Heart right ventricle (tissue), 16 donors: ENCODE measurements at places on chromosomes 4 and X.

DNA sequence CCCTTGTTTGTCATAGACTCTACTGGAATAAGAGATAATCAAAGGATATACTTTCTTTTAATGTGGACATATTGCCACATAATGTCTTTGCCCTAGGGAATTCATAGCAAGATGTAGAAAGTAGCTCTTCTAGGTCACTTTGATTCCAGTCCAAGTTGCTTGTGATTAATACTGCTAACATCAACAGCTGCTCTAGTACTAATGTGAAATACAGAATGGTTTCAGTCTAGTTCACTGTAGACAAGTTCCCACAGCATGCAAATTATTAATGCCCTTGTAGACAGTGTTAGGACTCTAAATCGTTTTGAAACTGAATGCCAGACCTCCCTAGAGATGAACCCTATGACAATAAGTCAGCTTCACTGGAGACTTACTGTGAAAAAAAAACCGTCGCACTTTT is 494.6 kb upstream of the ATOH1 start:
- no peak for DNase-seq

GRCh38 chr4:181364504-181364903 is 878.7 kb upstream of the TENM3 start:
- no peak for DNase-seq

DNA sequence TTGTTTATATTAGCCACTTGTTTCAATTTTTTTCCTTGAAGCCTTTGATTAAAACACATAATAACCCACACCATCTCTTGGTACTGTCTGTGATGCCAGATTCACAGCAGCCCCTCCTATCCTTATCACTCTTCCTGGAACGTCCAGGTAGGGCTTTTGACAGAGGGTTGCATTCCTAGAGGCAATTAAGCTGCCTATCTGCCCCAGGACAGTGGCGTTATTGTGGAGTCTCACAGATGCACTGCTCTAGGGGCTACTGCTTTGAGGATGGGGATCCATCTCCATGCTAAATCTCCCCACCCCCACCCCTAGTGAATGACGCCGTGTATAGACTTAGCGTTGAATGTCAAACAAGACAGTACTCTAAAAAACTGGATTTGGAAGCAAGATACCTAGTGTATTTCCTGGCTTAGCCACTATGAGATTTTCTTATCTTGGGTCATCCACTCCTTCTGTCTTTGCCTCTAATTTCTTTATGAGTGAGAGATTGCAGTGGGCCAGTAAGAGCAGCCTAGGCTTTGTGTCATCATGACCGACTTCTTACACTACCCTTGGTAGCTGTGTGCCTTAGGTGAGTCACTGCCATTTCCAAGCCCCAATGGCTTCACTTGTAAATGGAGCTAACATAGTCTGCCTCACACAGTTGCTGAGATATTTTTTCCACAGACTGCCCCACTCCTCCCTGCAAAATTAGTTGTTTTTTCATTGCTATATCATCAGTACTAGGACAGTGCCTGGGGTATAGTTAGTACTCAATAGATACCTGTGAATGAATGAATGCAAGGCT is 90.9 kb downstream of the EGF start:
- no peak for DNase-seq

DNA sequence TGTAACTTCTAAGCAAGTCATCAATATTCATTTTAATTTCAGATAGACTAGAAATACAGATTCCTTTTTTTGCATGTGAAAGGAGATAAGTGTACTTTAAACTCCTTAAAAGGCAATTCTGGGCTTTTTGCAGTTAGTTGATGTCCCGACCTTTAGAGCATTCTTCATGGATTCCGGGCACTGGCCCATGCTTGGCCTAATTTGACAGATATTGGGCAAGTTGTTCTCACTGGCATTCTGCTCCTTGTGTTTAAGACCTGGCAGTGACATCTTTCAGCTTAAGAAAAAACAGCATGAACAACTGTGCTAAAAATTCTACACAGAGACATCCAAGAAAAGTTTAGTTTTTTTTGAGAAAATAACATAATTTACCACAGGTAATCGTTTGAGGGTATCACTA is 1037.2 kb downstream of the PCDH18 start:
- DNase-seq: no peak

DNA sequence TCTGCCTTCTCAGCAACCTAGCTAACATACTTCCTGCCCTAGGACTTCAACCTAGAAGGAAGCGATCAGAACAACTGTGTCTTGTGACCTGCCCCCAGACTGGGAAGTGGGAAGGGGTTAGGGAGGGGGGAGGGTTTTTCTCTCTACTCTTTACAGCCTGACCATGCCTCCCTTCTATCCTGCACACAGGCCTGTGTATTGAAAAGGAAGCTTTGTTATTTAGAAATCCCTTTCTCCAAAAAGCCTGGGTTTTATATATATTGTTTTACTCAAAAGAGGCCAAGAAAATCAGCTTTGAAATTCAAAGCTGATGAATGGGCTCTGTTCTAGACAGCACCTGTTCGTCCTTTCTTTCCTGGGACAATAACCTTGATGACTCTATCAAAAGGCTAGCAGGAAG is 35.2 kb upstream of the SMS start:
- no peak for DNase-seq

DNA sequence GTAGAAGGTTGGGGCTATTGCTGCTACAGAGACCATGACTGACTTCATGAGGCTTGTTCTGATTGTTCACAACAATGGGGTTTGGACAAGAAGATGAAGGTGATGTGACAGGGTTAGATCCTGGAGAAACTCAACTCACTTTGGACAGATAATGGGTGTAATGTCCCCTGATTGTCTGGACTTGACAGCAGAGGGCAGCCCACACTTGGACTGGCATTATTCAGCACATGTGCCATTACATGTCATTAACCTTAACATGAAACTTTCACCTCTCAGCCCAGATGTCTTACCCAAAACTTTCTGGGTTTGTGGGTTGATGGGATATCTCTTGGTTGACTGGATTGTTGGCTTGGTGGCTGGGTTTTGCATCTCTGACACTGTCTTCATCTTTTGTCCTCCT is 101.5 kb downstream of the MXRA5 start:
- no peak for DNase-seq

GRCh38 chr4:23476515-23477090 is 413.2 kb downstream of the PPARGC1A start:
- DNase-seq: no peak

DNA sequence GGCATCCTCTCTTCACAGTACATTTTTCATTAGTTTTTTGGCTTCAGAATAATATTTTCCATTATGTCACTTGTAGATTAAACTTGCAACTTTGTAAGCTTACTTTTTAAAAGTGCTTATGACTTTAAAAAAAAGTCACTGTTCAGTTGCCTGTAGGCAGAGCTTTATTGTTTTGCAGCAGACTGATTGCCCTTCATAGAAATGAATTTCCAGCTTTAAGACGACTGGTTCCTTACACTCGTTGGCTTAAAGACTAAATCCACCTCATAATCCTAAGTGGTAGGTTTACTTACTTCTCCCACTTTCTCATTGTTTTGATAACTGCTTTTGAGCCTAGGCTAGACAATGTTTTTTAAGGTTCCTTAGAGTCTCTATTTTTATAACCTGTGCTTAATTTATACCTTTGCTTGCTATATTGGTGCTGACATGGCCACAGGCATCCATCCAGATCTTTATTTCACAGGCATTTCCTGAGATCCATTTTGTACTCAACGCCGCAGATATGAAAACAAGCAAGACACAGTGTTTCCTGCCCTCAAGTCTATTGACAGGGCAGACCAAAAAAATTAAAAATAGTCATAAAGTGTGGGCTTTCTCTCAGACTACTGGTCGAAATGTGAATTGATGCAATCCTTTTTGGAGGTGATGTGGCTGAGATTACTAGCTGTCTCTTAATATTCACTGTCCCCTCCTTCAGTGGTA is 12.6 kb upstream of the IL13RA2 start:
- DNase-seq: peak; percentile 6

GRCh38 chrX:150205011-150205410 is 158.1 kb upstream of the MAMLD1 start:
- no peak for DNase-seq

GRCh38 chrX:136200466-136200865 is 50.7 kb downstream of the MAP7D3 start:
- DNase-seq: no peak

DNA sequence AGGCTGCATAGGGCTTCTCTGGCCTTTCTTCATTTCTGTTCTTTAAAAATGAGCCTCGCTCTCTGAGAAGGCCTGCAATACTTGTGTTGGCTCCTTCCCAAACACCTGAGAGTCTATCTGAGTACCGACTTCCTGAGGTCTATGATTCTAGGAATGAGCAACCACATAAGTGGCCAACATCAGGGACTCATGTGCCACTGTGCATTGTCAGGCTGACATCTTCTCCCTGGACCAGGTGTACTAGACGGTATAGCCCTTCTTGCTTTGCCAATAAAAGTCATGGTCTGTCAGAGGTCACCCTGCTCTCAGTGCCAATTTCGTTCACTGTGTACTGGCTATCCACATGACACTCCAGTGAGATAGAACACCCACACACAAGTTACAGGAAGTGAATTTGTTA is 67.4 kb upstream of the EPHA5 start:
- no peak for DNase-seq

GRCh38 chrX:153459986-153460385 is 10.4 kb downstream of the HAUS7 start:
- DNase-seq: no peak

DNA sequence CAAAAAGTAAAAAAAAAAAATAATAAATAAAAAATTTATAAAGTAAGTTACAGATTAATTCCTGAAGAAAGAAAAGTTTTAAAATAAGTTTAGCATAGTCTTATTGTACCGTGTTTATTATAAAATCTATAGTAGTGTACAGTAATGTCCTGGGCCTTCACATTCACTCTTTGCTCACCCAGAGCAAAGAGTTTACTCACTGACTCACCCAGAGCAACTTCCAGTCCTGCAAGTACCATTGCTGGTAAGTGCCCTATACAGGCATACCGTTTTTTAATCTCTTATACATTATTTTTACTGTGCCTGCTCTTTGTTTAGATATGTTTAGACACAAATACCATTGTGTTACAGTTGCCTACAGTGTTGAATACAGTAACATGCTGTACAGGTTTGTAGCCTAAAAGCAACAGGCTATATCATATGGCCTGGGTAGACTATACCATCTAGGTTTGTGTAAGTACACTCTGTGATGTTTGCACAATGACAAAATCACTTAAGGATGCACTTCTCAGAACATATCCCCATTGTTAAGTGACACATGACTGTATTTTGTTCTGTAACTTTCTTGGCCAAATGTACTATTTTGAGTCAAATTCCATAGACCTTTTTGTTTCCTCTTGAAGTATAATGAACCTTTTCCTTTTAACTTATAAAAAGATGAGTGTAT is 199.0 kb upstream of the NUDT6 start:
- no peak for DNase-seq

GRCh38 chr4:186351668-186352194 is 85.7 kb downstream of the F11 start:
- no peak for DNase-seq

GRCh38 chr4:147794787-147795413 is 63.0 kb downstream of the ARHGAP10 start:
- no peak for DNase-seq

DNA sequence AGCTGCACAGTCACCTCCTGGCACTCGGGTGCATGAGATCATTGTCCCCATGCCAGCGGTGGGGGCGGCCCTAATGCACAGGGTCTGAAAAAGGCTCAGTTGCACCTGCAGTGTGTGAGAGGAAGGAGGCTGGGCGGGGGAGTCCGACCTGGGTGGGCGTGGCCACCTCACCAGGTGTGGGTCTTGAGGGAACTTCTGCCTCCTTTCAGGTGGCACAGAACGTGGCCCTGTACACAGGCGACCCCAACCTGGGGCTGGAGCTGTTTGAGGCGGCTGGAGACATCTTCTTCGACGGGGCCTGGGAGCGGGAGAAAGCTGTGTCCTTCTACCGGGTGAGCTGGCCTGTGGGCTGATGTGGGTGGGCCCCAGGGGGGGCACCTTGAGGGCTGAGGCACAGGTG is 34.3 kb upstream of the HTRA3 start:
- no peak for DNase-seq

- no peak for DNase-seq
Observed at GRCh38 chrX:23936180-23936579, 28.4 kb downstream of the CXorf58 start.

DNA sequence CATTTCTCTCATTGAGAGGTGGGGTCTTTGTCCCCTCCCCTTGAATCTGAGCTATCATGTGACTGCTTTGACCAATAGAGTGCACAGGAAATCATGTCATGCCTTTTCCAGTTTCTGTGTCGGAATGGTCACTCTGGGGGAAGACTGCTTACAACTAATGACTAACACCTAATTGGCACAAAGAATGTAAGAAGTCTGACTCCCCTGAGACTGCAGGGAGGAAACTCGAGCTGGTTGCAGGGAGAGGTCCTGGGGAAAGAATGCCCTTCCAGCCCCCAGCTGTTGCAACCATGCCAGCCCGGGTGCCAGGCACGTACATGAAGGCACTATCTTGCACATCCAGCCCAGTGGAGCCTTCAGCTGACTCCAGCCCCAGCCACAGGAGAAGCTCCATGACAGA is 254.2 kb downstream of the DHX15 start:
- DNase-seq: no peak

GRCh38 chr4:661881-662761 is 12.0 kb downstream of the ATP5ME start:
- no peak for DNase-seq

DNA sequence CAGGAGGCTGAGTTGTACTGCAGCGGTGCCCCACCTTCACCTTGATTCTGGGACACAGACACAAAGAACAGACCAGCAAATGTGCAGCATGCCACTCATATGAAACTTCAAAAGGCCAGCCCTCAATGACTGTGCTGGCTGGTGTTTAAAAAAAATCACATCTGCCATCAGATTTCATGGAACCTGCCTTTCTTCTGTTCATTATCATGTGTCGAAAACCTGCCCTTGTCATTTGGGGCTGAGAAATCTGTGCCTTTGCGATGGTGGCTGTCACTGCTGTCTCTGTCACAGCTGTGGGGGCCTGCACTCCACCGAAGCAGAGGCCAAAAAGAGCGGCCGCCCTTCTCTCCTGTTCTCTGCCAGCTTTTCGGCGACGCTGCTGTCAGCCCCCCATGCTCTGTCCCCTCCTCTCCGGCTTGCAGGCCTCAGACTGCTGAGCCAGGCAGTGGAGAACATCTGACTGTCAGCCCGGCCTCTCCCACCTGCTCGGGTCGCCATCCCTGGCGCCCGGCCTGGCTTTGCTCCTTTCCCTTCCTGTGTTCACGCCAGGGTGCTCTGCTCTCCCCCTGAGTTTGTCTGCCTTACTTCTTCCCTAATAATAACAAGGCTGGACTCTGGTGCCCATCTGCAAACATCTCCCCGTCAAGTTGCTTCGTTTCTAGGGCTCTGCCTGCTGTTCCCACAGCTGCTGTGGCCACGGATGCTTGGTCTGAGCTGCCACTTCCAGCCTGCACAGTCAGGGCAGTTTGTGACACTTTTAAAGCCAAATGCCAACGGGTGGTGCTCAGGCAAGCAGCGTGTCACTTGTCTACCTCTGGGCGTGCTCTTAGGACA is 355.2 kb downstream of the UNC5C start:
- no peak for DNase-seq

- DNase-seq: no peak
Observed at GRCh38 chr4:186485561-186486062, 69.8 kb downstream of the MTNR1A start.

DNA sequence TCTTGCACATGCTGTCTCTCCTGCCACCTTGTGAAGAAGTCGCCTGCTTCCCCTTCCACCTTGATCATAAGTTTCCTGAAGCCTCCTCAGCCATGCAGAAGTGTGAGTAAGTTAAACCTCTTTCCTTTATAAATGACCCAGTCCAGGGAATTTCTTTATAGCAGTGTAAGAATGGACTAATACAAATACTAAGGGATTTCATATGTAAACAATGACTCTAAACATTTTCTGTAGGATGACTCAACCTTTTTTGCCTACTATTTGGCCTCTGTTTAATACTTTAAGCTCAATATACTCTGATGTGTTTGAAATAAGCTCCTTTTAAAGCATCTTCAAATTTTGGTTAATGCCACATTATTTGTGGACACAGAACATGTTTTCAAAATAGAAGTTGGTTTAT is 813.5 kb upstream of the SLIT2 start:
- DNase-seq: no peak
